ENCODE measurements at places on chromosomes 1 and 21.

DNA sequence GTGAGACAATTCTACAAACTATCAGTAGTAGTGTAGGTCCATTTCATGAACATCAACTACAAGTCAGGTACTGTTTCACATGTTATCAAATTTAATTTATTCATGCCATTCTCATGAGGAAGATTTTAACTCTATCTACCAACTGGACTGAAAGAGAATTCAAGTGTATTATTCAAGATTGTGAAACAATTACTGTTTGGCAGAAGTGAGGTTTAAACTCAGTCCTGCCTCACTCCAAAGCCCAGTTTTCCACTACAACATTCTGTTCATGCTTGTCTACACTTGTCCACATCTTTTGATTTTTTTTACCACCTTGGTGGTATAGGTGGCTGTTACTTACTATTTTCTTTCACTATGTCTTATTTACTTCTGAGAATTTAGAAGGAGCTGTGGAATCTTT, 272.9 kb downstream of the TGFB2 start:
- DNase-seq, result no peak

DNA sequence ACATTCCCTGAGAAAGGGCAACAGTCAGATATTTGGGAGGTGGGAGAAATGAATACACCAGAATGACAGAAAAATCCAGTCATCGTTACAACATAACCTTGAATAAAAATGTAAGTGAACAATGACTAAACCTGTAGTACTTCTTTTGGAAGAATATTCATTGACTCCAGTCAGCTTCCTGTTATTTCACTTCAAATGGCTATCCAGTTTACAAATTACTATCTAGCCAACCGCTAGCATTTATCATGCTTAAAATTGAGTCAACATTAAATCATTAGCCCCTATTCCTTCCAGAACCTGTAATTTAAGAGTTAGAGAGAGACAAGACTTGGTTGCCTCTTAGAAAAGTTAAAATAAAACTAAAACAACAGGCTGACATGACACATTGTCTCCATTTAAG, 33.6 kb downstream of the WLS start:
- DNase-seq, result no peak

GRCh38 chr1:161038523-161039153, at the start of gene TSTD1:
TSS of gene TSTD1 (minus strand) at chr1:161038964. CDS start at chr1:161038889, 75 bp downstream.
- DNase-seq, result no peak

GRCh38 chr1:68449901-68450300, at the start of gene RPE65:
TSS of gene RPE65 (minus strand) at chr1:68449954. CDS start at chr1:68449905, 49 bp downstream.
- peak; percentile 16 for DNase-seq

DNA sequence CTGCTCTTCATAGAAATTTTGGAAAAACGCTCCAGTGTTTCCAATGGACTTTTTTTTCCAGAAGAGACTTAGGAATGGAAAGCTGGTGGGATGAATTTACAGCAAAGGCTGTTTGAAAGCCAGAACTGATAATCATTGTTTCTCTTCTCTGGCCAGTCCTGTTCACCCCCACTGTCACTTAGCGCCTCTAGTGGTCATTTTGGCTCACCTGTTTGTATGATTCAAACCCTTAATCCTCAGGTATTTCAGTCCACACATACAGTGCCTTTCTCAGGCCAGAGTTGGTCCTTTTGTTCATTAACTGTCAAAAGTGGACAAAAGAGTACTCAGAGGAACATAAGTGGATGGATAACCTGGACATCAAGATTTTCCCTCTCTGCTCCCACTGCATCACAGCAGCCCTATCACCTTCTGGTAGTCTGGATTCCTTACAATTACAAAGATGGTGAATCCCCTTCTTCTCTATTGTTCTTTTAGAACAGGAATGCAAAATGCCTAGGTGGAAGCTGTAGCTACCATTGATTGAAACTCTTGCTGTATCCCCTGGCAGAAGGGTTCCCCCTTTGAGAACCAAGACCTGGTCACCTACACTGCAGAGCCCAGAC, 177.6 kb upstream of the OLFM3 start:
- no peak for DNase-seq

DNA sequence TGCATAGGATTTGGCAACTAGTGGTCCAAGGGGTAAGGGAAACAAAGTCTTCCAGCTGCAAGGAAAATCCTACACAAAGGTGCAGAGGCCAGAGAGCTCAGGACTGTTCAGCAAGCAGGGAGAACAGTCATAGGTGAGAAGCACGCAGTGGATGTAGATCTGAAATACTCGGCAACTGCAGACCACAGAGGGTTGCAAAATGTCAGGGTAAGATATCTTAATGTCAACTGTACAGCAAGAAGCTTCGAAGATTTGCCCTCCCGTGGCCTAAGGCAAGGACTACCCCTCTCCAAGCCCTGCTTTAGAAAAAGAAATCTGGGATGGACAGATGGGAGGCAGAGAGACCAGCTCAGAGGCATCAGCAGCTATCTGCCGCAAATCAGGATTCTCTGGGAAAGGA, 153.4 kb upstream of the IRF2BP2 start:
- DNase-seq, result no peak

DNA sequence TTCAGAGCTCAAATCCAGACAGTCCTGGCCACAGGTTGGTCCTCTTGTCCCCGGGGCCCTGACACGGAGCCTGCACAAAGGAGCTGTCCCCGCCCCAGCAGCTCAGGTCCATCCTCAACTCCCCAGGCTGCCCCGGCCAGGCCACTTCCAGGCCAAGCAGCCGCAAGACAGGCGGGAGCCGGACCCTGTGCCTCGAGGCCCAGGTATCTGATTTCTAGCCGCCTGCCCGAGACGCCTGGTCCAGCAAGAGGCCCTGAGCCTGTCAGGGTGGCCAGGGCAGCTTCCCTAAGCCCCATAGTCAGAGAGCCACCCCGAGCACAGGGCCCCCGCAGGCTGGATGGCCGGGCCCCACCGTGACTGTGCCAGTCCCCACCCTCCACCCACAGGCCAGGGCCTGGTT, 165.3 kb downstream of the PRDM16 start:
- no peak for DNase-seq

DNA sequence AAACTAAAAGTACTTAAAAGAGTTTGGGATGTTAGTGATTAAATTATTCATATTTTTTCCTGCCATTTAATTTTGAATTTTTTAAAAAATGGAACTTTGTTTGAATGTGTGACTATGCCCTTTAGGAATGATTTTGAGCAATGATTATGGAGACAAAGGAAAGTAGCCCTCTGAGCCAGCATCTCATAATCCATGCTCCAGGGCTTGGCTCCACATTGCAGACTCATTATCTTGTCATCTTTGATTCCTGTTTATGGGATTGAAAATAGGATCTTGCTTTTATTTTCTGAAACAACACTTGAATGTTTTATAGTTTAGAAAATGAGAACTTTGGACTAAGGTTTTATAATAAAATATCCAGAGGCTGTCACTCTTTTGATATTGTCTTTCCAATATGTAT, 14.5 kb downstream of the AXDND1 start:
- no peak for DNase-seq

DNA sequence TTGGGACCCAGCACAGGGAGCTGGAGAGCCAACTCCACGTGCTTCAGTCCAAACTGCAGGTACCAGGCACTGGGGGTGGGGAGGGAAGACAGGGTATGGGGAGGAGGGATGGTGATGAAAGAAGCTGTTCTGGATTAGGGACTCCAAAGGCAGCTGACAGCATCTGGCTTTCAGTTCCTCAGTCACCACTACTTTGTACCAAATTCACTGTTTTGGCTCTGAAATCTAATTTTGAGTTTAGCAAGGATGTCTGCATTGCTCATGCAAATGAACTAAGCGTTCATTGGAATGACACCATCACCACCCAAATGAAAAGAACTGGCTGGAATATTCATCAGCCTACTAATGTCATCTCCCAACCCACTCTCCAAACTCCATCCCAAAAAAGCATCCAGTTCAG, 8.7 kb downstream of the C1orf74 start:
- DNase-seq, result no peak

DNA sequence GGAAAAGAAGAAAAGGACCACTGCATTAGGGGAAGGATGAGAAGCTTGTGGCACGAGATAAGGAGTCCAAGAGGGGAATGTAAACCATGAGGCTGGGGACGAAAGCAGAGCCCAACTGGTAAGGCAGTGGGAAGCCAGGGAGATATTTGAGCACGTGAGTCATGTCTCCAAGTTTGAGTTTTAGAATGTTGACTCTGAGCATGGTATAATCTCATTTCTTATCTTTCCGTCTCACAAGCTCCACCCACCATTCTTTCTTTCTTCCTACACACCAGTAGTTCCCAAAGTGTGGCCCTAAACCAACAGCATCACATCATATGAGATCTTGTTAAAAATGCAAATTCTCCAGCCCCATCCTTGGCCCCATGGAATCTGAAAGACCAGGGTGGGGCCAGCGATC, 145.3 kb downstream of the PLPP3 start:
- DNase-seq, result peak; percentile 28

- DNase-seq, result no peak
Observed at GRCh38 chr21:37378700-37379139, 12.1 kb downstream of the DYRK1A start.

DNA sequence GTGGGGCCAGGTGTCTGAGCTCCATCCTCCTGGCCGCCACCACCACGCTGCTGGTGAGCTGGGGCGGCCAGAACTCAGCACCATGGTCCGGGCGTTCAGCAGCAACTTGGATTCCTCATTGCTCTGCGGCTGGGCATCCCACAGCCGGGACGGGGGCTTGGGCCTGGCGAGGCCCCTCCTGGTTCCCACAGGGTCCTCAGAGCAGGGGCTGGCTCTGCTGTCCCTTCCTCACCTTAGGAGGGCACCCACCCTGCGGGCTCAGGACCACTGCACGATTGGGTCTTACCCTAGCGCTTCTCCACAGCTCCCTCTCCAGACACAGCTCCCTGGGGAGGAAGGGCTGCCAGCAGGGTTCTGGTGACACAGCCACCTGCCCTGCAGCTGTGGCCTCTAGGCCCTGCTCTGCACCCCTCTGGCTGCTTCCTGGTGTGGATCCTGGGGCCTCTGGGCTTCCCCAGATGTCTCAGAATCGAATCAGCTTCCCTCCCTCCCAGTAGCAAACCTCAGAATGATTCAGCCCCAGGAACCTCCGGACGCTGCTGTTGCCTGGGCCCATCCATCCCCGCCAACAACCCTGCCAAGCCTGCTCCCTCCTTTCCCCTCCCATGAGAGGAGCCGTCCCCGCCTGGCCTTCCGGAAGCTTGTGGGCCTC, 25.0 kb downstream of the CRYAA start:
- DNase-seq, result peak; percentile 96

- DNase-seq, result no peak
Observed at GRCh38 chr1:223496883-223497282, 103.7 kb downstream of the CCDC185 start.

DNA sequence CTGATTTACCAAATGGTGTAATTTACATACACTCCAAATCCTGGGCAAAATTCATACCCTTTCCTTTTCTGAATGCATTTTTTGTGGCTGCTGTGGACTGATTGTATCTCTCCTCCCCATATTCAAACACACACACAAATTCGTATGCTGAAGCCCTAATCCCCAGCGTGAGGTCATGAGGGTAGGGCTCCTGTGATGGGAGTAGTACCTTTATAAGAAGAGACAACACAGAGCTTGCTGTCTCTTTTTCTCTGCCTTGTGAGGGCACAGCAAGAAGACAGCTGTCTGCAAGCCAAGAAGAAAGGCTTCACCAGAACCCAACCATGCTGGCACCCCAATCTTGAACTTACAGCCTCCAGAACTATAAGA, 24.4 kb downstream of the DUSP10 start:
- DNase-seq, result no peak

GRCh38 chr21:38921511-38922251, 116.0 kb downstream of the ETS2 start:
- DNase-seq, result peak; percentile 32

DNA sequence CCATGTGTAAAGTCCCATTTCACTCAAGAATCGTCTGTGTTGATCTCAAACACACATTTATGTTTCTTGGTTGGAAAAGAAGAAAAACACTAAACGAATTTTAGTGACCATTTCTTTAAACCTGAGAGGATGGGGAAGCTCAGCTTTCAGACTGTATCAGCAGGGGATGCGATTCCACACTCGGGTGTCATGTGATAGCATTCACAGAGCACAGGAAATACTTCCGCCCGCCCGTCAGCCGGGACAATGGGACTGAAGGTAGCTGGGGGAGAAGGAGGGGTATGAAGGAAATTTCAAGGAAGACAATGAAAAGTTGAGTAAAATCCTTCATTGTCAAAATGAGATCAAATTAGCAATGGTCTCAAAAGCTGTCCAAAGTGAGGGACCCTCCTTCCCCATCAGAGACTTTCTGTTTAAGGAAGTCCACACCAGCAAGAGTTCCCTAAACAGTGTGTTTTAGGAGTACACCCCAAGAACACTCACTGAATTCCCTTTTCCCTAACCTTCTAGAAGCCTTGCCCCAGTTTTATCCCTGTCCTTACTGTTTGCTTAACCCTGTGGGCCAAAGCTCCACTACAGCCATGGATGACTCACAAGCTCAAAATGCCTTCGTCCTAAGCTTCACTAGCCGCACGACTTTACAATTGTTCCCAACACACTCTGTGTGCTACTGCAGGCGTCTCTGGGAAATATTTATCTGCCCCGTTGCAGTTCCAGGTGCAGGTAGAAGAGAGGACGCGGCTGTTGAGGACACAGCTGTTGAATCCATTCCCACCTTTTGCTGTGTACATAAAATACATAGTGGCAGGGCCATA, 51.4 kb upstream of the SIM2 start:
- DNase-seq, result peak; percentile 75

DNA sequence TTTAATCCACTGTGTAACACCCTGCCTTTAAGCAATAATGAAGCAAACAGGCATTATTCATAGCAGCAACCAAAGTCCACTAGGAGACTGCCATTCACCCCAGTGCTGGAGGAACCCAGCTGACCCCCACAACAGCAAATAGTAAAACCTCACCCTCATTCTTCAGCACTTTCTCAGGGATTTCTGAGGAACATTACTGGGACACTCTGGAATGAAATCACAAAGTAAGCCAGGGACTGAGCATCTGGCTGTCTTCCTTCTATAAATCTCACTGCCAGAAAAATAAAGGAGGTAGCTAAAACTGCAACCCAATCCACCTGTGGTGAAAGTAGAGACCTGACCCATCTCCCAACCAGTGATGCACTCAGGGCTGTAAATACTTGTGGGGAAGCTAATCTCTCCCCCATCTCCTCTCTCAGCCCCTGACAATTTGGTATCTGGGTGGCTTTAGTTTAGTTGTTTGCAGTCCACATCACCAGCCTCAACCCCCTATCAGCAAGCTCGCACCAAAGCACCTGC, 47.1 kb downstream of the COL6A1 start:
- no peak for DNase-seq

DNA sequence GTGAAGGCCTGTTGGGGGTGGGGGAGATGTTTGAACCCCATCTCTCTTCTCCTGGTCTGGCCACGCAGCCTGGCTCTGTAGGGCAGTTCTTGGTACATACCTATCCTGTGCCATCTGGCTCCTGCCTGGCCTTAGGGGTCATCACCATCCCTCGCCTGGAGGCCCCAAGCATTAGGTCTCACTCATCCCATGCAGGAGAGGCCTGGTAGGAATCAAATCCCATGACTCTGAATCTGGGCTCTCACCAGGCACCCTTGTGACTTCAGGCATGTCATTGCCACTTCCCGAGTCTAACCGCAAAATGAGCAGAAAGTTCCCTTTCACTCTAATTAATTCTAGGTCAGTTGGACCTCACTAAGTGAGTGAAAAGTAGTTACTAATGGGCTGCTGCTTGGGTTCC, 37.2 kb downstream of the ETNK2 start:
- no peak for DNase-seq

GRCh38 chr1:14602136-14602535, 3.7 kb downstream of the KAZN start:
- peak; percentile 58 for DNase-seq

All from Daoy (cell line).